Stomach (tissue), 19 donors: ENCODE measurements at places on chromosomes 7 and 10. TPM values are rescaled to one million over a fixed set of nuclear protein-coding genes. Genes with fewer than 3 reads are reported as not detected.
A peak's percentile ranks its signal among the peaks of the same experiment; 100 is the strongest.

The PITX3 gene
- total RNA-seq, result not detected

GRCh38 chr7:39735903-39736302, 112.5 kb downstream of the RALA start:
- H3K4me1 ChIP-seq, result peaks cover 22% of the 10 kb centered on the region
- H3K27me3 ChIP-seq, result no peaks in the 10 kb centered on the region
- no peak for DNase-seq
- no peak overlapping the region for H3K27ac ChIP-seq
- no peaks in the 10 kb centered on the region for H3K36me3 ChIP-seq

DNA sequence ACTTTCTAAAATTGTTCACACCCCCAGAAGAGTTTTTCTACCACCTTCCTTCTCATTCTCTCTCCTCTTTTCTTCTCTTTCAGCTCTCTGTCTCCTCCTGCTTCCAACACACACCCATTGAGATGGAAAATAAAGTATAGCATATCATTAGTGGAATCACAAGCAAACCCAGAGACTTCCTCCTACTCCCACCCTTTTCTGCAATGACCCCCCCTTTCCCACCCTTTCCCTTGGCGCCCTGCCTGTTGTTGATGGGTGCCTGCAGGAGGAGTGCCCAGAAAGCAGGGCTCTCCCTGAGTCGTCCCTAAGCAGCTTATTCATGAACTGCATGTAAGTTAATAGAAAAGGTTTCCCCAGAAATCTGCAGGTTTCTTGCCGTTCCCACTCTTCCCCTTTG, 300.0 kb downstream of the PLXNA4 start:
- no peaks in the 10 kb centered on the region for H3K36me3 ChIP-seq
- H3K27me3 ChIP-seq, result no peaks in the 10 kb centered on the region
- no peak overlapping the region for H3K27ac ChIP-seq

The MLXIPL gene
- total RNA-seq, result 102 TPM

- no peak overlapping the region for H3K4me3 ChIP-seq
- no peaks in the 10 kb centered on the region for H3K27me3 ChIP-seq
- DNase-seq, result no peak
- H3K4me1 ChIP-seq, result no peaks in the 10 kb centered on the region
These were observed 7.2 kb downstream of the CDK14 start for GRCh38 chr7:90603346-90603745.

GRCh38 chr7:70480927-70481569, 650.9 kb upstream of the GALNT17 start:
- no peaks in the 10 kb centered on the region for H3K27me3 ChIP-seq
- H3K4me1 ChIP-seq, result peaks cover 9% of the 10 kb centered on the region
- DNase-seq, result peak; percentile 66
- H3K4me3 ChIP-seq, result no peak overlapping the region
- no peak overlapping the region for H3K27ac ChIP-seq

The ABCC2 gene
- under 0.01 TPM for total RNA-seq

GRCh38 chr10:78937800-78938694, 130.7 kb upstream of the ZMIZ1 start:
- H3K27me3 ChIP-seq, result no peaks in the 10 kb centered on the region
- peak overlapping the region; percentile 83 for H3K27ac ChIP-seq
- peaks cover 5% of the 10 kb centered on the region for H3K4me1 ChIP-seq
- H3K4me3 ChIP-seq, result no peak overlapping the region
- H3K36me3 ChIP-seq, result no peaks in the 10 kb centered on the region
- no peak for DNase-seq

The ASB10 gene
- not detected for total RNA-seq

The WNT8B gene
- total RNA-seq, result not detected

- DNase-seq, result no peak
These were observed 589.1 kb upstream of the MGMT start for GRCh38 chr10:128877936-128878335.

GRCh38 chr7:107843184-107843583, 40.2 kb upstream of the SLC26A3 start:
- no peaks in the 10 kb centered on the region for H3K27me3 ChIP-seq
- H3K27ac ChIP-seq, result no peak overlapping the region
- no peak for DNase-seq
- no peaks in the 10 kb centered on the region for H3K4me1 ChIP-seq
- H3K4me3 ChIP-seq, result no peak overlapping the region

DNA sequence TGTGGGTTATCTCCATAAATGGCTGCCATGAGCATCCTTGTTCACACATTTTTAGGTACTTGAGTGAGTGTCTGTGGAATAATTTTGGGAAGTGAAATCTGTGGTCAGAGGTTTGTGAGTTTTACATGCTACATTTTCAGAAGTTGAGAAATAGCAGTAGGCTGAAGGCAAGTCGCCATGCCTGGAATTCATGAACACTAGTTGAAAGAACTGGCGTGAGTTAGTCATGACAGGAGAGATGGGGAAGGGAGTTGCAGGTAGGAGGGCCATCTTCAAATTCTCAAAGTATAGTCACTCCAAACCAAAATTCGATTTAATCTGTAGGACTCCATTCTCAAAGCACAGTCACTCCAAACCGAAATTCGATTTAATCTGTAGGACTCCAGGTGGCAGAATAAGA, 89.6 kb downstream of the EGFR start:
- no peak overlapping the region for H3K4me3 ChIP-seq
- no peaks in the 10 kb centered on the region for H3K36me3 ChIP-seq
- no peak overlapping the region for H3K27ac ChIP-seq
- no peaks in the 10 kb centered on the region for H3K27me3 ChIP-seq
- no peak for DNase-seq

DNA sequence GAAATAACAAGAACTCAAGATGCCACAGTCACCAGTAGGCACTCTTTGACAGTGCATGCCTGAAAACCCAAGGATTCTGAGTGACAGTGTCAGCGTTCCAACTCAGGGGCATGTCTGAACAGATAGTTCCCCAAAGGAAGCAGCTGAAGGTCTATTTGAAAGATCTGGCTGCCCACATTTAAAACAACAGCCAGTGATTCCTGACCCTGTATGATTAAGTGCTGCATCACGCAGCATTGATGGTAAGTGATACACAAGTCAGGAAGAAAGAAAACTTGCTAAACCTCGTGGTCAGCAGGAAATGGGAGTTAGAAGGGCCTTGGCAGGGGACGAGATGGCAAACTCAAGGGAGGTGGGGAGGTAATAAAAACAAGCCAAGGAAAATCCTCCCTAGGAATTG, 1013.1 kb downstream of the TYW1 start:
- no peak overlapping the region for H3K27ac ChIP-seq
- H3K4me3 ChIP-seq, result no peak overlapping the region
- H3K4me1 ChIP-seq, result no peaks in the 10 kb centered on the region
- no peak for DNase-seq
